Mammary microvascular endothelial cell (primary cell): ENCODE measurements at places on chromosomes 3 and 15. TPM values are rescaled to one million over a fixed set of nuclear protein-coding genes. Genes with fewer than 3 reads are reported as not detected.

GP5 gene
- total RNA-seq: 0.13 TPM in 1 of 2 replicates, not detected in the other

TGFBR2 gene
- 325 and 339 TPM in 2 replicates for total RNA-seq

PIGZ gene
- total RNA-seq: 2.5 and 4.6 TPM in 2 replicates

UNC13C gene
- total RNA-seq: not detected in 2 replicates

IGDCC3 gene
- not detected in 2 replicates for total RNA-seq

CCR3 gene
- total RNA-seq: not detected in 2 replicates

GPR62 gene
- 0.20 TPM in 1 of 2 replicates, not detected in the other for total RNA-seq

TGM5 gene
- not detected in 2 replicates for total RNA-seq

C3orf20 gene
- total RNA-seq: not detected in 2 replicates

CCR8 gene
- total RNA-seq: not detected in 2 replicates

CTXND1 gene
- total RNA-seq: not detected in 2 replicates

STAB1 gene
- total RNA-seq: 149 and 154 TPM in 2 replicates

SNX22 gene
- 0.39 and 0.60 TPM in 2 replicates for total RNA-seq

TIPARP gene
- total RNA-seq: 43.3 and 43.6 TPM in 2 replicates

CCDC9B gene
- 6.3 and 7.7 TPM in 2 replicates for total RNA-seq

CNTN3 gene
- not detected in 2 replicates for total RNA-seq

CAND2 gene
- total RNA-seq: 2.2 and 2.4 TPM in 2 replicates

SLC12A8 gene
- total RNA-seq: 0.27 and 0.74 TPM in 2 replicates

GREM1 gene
- 0.05 and 1.6 TPM in 2 replicates for total RNA-seq

GPR176 gene
- 43.2 and 47.4 TPM in 2 replicates for total RNA-seq

USP3 gene
- 29.4 and 32.5 TPM in 2 replicates for total RNA-seq

ISG20 gene
- 15.0 and 18.9 TPM in 2 replicates for total RNA-seq

KIF7 gene
- 5.0 TPM in 2 replicates for total RNA-seq

FBXO40 gene
- not detected in 2 replicates for total RNA-seq

CELSR3 gene
- 0.39 and 0.73 TPM in 2 replicates for total RNA-seq

PLA2G4D gene
- not detected in 2 replicates for total RNA-seq

RBP2 gene
- total RNA-seq: not detected in 2 replicates

P2RY14 gene
- not detected in 2 replicates for total RNA-seq

ZPLD1 gene
- not detected in 2 replicates for total RNA-seq

GCNT3 gene
- not detected in 2 replicates for total RNA-seq

SHF gene
- 0.64 TPM in 1 of 2 replicates, not detected in the other for total RNA-seq

LYZL4 gene
- not detected in 2 replicates for total RNA-seq

CRABP1 gene
- 0.20 TPM in 1 of 2 replicates, not detected in the other for total RNA-seq

CXCR6 gene
- not detected in 2 replicates for total RNA-seq

NECTIN3 gene
- 21.5 and 25.4 TPM in 2 replicates for total RNA-seq

GXYLT2 gene
- total RNA-seq: 0.07 and 0.64 TPM in 2 replicates

LTF gene
- 0.25 and 3.1 TPM in 2 replicates for total RNA-seq

SERPINI2 gene
- not detected in 2 replicates for total RNA-seq

WDR72 gene
- not detected in 2 replicates for total RNA-seq

ZNF501 gene
- 3.0 and 3.7 TPM in 2 replicates for total RNA-seq

PYDC2 gene
- total RNA-seq: not detected in 2 replicates

OSBPL10 gene
- total RNA-seq: 17.3 and 42.4 TPM in 2 replicates

INSYN1 gene
- not detected in 2 replicates for total RNA-seq

FGF7 gene
- total RNA-seq: under 0.01 TPM in 1 of 2 replicates, not detected in the other
